ENCODE measurements at places on chromosomes 16 and 17.
A peak's percentile ranks its signal among the peaks of the same experiment; 100 is the strongest.

GRCh38 chr17:27946513-27946912, 53.3 kb upstream of the LYRM9 start:
- no peak for DNase-seq

- DNase-seq: no peak
These were observed 368.0 kb upstream of the RBFOX1 start for GRCh38 chr16:6964679-6965078.

GRCh38 chr17:42107597-42108576, 4.6 kb downstream of the DHX58 start:
- DNase-seq: peak; percentile 86

DNA sequence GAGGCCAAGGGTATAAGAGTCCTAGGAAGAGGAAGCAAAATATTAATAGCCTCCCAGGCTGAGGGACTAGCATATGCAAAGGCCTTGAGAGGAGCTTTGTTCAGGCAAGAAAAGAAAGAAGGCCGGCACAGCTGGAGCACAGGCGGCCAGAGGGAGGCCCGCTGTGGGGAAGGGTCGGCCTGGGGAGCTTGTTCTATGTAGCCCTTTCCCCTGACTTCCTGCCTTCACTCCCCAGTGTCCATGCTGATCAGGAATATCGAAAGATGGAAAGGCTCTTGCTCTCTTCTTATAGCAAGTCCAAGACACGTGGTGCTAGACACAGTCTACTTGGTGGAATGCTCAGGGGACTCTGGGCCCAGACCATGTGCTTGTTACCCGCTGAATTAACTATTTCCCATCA, 27.4 kb upstream of the HAS3 start:
- no peak for DNase-seq

DNA sequence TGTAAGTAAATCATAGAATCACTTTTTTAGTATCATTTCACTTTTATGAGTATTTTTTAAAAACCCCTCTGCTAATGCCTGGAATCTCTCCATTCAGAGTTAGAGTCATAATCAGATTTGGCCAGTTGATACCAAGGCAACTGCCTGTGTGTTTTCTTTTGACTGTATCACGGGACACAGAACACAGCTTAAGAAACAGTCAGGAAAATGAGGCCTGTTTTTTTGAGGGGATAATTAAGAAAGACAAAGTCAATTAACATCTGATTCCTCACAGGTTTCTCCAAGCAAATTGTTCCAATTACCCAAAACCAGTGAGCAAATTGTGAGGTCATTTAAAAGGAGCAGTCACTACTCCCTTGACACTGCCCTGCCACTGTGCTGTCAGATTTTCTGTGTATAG, 944.5 kb upstream of the SOX9 start:
- no peak for DNase-seq

GRCh38 chr16:67843343-67843765, 1.2 kb downstream of the THAP11 start:
- no peak for DNase-seq

- no peak for DNase-seq
These were observed 7.9 kb downstream of the SEPTIN12 start for GRCh38 chr16:4780235-4780634.

- peak; percentile 63 for DNase-seq
These were observed 18.2 kb downstream of the LASP1NB start for GRCh38 chr17:38943607-38944006.

DNA sequence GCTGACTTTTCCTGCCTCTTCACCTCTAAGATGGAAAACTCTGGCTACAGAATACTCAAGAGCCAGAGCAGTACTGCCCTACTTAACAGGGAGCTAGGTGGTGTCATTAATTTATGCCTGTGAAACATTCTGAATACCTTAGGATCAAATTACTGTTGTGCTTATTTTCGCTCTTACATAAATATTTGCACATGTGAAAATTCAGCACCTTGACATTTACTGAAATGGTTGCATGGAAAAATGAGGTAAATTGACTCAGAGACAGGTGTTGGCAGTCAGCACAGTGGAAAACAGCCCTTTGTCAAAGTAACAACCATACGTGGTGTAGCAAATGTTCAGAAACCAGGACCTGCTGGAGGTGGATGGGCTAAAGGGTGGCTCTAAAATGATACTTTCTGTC, 193.6 kb downstream of the CDH8 start:
- DNase-seq: no peak

DNA sequence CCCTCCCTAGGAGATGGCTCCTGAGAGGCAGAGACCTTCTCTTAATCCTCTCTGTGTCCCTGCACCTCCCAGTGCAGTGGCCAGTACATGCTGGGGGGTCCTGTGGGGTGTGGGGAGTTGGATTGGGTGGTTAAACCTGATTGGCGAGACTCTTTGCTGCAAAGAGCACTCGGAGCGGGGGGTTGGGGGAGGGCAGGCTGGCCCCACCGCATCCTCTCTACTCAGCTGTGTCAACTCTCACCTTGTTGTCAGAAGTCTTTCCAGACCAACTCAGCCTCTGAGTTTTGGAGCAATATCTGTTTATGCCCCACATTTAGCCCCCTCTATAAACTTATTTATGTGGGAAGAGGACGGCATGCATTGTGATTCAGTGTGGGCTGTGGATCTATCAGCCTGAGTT, 40.0 kb downstream of the SMARCE1 start:
- DNase-seq: no peak

DNA sequence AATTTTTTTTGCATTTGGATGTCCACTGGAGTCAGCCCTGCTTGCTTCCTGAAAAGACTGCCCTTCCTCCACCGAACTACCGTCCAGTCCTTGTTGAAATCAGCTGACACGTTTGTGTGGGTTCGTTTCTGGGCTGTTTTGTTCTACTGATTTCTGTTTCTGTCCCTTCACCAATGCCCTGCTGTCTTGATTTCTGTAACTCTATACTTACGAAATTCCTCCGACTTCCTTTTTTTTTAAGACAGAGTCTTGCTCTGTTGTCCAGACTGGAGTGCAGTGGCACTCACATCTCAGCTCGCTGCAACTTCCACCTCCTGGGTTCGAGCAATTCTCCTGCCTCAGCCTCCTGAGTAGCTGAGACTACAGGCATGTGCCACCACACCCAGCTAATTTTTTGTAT, 8.4 kb upstream of the GAA start:
- DNase-seq: no peak

GRCh38 chr17:17080181-17080631, 37.9 kb downstream of the MPRIP start:
- DNase-seq: no peak

- no peak for DNase-seq
These were observed 604 bp upstream of the ZC3H18 start for GRCh38 chr16:88569614-88569984.

DNA sequence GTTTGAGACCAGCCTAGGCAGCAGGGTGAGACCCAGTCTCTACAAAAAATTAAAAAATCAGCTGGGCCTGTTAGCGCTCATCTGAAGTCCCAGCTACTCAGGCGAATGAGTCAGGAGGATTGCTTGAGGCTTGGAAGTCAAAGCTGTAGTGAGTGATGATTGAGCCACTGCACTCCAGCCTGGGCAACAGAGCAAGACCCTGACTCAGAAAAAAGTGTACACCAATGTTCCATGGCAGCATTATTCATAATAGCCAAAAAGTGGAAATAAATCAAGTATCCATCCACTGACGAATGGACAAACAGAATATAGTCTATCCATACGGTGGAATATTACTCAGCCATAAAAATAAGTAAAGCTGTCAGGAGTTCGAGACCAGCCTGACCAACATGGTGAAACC, 2.6 kb downstream of the NMRAL1 start:
- DNase-seq: no peak

- DNase-seq: no peak
These were observed 52.7 kb upstream of the CNEP1R1 start for GRCh38 chr16:49972280-49972679.

DNA sequence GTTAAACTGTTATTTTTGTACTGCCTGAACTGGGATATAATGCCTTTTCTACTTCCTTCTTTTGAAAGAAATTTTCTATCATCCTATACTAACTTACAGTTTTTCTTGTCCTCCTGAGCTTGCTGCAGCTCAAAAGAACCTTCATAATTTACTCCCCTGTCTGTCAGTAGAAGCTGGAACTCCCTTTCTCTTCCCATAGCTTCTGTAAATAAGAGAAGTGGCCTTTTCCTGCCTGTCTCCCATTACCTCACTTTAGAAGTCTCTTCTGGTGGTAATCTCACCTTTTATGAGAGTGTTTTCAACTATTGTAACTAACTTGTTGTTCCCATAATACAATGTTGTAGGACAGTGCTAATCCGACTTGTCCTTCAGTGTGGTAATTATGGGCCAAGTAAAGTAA, 246.7 kb upstream of the TBX2 start:
- DNase-seq: no peak

DNA sequence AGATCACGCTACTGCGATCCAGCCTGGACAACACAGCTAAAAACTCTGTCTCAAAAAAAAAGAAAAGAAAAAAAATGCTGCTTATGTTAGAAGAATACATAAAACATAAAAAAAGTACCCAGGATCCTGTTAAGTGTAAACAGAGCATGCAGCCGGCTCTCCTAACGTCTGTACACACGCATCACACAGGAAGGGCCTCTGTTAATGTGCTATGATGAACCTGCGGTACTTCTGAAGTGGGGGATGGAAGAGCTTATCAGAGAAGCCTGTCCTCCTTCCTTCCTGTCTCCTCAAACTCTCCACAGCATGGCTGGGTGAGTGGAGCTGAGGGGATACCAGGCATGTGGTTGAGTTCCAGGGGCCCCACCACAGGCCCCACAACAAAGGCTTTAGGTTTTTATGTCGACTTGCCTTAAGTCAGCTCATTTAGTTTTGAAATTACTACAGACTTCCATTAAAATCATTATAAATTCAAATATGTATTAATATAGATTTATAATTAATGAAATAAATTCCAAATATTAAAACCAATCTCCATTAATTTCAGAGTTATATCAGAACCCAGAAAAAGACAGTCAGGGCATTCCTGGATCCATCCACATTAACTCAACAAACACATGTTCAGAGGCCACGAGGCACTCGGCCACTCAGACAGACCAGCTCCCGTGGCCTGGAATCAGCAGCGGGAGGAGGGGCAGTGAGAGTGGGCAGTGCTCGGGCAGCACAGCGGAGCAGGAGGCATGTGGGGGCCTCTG, 11.7 kb downstream of the CCDC57 start:
- no peak for DNase-seq

DNA sequence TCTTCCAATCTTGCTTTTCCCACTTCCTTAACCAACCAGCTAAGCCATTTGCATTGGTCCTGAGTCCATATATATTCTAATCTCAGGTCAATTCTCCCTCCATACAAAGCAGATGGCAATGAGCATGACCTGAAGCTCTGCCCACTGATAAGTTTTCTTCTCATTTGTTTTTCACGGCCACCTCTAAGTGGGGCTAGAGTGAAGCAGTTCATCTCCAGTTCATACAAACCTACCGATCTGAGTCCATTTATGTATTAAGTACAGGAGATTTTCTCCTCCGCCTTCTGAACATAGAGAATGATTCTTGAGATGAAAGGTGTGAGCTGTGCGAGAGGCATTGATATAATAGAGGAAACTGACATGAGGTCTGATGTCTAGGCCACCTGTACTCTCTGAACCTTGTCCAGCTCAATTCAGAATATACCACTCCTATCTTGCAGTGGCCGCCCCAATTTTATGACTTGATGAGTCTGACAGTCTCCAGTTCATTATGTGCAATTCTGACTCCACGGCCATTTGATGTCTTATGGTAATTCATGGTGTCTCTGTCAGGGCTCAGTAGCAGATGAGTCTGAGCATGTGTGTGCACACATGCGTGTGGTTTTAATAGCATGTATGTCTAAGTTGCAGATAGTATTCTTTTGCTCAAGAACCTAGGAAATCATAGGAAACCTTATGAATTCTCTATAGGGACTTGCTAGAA, 329.8 kb downstream of the PMP22 start:
- DNase-seq: no peak

DNA sequence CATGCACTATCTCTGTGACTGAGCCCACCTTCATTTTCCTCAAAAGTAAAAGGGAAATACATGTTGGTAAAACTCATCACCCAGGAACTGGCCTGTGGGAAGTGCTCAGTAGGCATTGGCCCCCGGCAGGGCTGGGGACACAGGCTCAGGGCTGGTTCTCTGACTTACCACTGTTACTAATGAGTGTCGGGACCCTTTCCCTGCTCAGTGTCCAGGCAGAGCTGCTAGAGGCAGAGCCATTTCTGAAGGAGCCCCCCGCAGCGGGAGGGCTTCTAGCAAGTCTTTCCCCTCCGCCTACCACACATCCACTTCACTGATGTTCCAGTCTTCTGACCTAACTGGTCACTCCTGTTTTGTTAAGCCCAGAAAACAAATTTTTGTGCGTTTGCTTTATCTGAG, 1.7 kb upstream of the PEMT start:
- no peak for DNase-seq

DNA sequence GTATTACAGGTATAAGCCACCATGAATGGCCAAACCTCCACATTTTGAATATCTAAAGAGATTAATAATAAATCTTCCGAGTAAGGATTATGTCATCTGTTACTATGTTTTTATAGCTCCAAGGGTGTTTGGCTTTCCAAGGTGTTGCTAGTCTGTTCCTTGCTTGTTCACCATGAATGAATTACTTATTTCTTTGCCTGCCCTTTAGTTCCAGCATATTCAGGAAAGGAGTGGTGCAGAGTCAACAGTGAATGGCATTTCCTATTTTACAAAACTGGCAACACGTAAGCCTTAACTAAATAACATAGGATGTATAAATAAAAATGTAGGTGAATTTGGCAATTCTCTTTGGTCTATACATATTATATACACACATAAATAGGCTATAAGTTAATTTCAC, 70.3 kb downstream of the MYO1D start:
- DNase-seq: no peak

- DNase-seq: no peak
These were observed 277.5 kb upstream of the DYNLRB2 start for GRCh38 chr16:80263181-80263823.

DNA sequence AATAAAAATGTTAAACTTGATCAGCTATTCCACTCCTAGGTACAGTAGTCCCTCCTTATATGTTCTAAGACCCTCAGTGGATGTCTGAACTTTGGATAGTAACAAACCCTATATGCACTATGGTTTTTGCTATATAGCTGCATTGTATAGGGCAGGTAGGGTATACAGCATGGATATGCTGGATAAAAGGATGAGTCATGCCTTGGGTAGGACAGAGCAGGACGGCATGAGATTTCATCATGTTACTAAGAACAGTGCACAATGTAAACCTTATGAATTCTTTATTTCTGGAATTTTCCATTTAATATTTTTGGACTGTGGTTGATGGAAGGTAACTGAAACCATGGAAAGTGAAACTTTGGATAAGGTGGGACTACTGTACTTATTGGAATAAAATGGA, 235.1 kb downstream of the CEP112 start:
- no peak for DNase-seq

- no peak for DNase-seq
These were observed 14.2 kb upstream of the CCL1 start for GRCh38 chr17:34377078-34377823.

DNA sequence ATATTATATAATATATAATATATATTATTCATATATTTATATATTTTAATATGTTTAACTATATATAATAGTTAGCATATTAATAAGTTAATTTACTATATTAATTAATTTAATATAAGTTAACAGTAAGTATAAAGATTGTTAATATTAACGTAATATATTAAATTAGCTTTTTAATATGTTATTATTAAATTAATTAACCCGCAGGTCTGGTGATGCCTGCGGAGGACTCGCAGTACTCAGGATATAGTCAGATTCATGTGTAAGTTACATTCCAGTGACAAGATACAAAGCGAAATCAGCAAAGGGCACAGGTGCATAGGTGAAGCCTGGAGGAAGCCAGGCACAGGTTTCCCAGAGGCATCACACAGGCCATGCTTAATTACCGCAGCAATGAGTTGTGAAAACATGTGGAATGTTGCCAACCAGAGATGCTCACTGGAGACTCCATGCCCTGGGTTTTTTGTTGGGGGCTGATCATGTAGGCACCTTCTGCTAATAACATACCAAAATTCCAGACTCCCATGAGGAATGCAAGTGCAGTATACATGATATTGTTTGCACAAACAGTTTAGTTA, 130.4 kb upstream of the MPHOSPH6 start:
- DNase-seq: no peak
